Pulmonary artery endothelial cell (primary cell): ENCODE measurements at places on chromosomes 13 and 19. TPM values are rescaled to one million over a fixed set of nuclear protein-coding genes. Genes with fewer than 3 reads are reported as not detected.

- no peak for DNase-seq
These were observed 70.4 kb upstream of the GPR183 start for GRCh38 chr13:99377641-99378040.

DNA sequence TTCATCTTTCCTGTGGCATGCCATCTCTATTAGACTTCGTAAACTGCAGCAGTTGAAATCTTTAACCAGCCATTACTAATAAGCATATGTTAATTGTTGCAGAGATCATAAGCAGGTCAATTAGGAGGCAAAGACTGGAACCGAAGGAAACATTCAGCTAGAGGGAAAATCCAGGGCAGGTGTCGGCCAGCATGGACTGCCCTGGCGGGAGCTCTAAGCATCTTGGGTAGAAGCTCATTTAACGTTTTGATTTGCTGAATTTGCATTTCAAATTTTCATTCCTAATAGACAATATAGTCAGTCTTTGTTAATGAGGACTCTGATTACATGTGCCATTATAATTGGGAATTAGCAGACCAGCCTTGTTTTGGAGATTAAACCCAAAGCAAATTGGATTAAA is 238.6 kb downstream of the POU4F1 start:
- no peak for DNase-seq

DNA sequence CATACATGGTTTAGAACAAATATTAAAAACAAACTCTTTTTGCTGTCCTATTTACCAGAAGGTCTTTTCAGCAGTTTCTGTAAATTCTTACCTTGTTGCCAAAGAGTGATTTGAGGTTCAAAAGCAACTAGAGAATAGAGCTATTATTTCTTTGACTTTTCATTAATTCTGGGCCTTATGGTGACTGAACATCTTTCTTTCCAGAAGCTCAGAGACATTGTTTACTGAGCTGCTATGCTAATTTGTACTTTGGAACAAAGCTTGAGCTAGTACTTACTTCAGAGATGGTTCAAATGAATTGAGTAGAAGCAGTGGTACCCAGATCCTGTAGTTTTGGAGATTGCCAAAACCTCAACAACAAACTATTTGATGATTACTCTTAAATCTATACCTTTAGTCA is 331.2 kb downstream of the SPRY2 start:
- DNase-seq, result no peak

DNA sequence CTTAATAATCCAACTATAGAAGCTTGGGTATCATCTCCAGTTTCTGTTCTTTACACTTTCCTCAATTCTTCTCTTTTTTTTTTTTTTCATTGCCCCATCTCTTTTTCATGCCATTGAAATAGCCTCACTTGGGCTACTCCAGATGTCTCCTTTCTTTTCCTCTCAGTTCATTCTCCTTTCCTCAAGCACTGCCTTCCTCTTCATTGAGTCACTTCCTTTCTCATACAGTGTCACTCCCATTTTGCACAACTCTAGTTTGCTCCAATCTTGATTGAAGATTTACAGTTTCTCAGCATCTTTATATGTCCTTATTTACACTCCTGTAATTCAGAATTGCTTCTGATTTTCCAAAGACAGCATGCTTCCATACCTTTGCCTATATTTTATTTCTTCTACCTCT is 61.3 kb downstream of the IPO5 start:
- peak; percentile 43 for DNase-seq

DNA sequence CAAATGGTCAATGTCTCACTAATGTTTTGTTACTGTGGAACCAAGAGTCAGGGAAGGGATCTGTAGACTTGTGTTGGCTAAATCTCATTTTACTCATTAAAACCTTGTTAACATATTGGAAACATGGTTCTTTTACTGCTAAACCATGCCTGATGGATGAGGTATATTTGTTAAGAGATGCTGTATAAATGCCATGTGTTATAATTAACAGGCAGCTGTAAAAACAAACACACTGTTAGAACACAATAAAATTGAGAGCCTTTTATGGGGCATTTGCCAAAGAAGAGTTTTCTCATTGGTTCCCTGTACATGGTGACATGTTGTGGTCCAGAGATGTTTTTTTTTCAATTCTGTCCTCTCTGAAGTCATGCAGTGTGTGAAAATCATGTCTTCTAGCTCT is 121.9 kb downstream of the ESD start:
- DNase-seq, result no peak

DNA sequence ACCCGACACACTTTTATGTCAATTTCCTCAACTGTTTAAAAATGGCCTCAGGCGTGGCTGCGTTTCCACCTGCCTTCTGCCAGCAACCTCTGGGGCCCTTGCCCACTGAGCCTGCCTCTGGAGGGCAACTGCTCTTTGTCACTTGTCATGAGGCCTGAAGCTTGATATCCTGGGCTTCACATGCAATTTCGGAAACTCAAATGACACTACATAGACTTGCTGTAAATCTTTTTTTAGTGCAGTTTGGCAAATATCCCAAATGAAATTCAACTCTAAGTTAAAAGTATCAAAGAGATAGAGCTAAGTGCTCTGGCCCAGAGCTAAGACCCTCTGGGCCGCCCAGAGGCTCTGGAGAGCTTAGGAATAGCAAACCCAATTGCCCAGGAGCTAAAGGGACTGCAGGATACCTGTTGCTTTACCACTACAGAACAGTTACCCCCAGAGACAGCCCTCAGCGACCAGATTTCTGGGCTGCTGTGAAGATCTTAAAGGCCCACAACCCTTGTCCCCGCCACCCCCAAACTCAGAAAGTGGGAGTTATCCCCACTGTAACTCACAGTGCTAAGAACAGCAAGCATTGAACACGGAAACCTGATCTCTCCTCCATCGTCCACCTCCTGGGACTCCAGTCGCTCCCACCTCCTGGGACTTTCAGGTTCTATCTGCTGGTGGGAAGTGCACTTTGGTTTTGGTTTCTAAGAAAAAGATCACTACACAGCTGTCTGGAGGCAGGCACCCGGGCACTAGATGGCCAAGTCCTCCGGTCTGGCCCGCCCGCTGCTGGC is 19.4 kb downstream of the GJA3 start:
- no peak for DNase-seq

DNA sequence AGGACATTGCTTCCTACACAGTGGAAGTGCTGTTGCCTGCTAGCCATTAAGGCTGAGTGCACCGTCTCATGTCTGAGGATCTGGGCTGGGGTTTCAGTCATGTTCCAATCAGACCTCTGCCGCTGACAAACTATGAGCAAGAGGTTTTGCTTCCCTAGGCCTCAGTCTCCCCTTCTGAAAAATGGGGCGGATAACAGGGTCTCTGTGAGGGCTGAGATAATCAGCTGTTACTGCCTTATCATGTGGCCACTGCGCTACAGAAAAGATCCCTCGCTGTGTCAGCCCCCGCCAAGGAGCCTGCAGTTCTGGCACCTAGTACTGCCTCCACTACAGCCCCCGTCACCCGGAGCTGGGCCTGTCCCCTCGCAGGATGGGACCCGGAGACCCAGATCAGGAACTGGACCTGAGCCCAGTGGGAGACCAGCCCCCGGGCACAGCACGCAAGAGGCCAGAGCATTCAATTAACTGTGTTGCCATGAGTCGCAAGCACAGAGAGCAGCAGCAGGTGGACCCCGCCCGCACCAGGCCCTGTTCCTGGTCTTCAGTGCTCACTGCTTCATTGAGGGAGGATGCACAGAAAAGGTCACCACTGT is 3.0 kb upstream of the PNKP start:
- DNase-seq, result no peak

GRCh38 chr13:56988543-56988942 is 152.2 kb upstream of the PRR20A start:
- no peak for DNase-seq

- no peak for DNase-seq
These were observed 80.1 kb downstream of the IPO5 start for GRCh38 chr13:98033277-98034247.

- DNase-seq, result no peak
These were observed 5.8 kb downstream of the RAB20 start for GRCh38 chr13:110555601-110556223.

DNA sequence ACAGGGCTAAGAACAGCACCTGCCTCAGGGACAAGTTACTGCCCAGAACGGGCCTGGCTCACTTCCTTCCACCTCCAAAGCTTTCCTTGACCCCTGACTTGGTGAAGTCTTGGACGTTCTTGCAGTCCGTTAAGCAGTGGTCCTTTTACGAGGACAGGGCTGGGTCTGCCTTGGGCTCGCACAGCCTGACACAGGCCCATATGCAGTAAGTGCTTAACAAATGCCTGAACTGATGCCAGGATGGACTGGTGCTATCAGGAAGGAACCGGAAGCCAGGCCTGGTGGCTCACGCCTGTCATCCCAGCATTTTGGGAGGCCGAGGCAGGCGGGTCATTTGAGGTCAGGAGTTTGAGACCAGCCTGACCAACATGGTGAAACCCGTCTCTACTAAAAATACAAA is 1.8 kb upstream of the PLK5 start:
- DNase-seq, result no peak

DNA sequence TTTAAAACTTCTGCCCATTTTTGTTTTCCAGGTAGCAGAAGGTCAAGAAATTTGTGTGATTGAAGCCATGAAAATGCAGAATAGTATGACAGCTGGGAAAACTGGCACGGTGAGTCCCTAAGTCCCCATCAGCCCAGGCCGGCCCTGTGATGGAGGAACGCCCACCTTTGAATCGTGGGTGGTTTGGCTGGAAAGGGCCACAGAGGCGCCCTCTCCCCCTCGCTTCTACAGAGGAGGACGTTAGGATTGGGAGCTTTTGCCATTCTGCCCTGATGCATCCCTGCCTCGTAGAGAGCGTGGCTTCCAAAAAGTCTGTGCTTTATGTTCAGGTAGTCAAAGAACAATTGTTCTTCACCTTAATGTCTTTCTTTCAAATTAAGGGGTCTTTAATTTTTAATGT is 60.9 kb downstream of the GGACT start:
- no peak for DNase-seq

The CERS1 gene
- 1.7 and 4.5 TPM in 2 replicates for total RNA-seq

The RNF17 gene
- total RNA-seq, result not detected in 2 replicates

The EPSTI1 gene
- total RNA-seq, result 2.8 and 3.5 TPM in 2 replicates

The SLC7A9 gene
- total RNA-seq, result not detected in 2 replicates

The NCCRP1 gene
- not detected in 2 replicates for total RNA-seq

The KRTDAP gene
- not detected in 2 replicates for total RNA-seq

The LIM2 gene
- total RNA-seq, result not detected in 2 replicates

The KLF1 gene
- not detected in 2 replicates for total RNA-seq

The MYADM gene
- total RNA-seq, result 9.8 and 11.0 TPM in 2 replicates
